T-helper 17 cell (primary cell): ENCODE measurements at places on chromosomes 5 and 9. TPM values are rescaled to one million over a fixed set of nuclear protein-coding genes. Genes with fewer than 3 reads are reported as not detected.

- no peaks in the 10 kb centered on the region for H3K4me1 ChIP-seq
- no peaks in the 10 kb centered on the region for H3K27me3 ChIP-seq
- H3K27ac ChIP-seq = no peak overlapping the region
- H3K36me3 ChIP-seq = no peaks in the 10 kb centered on the region
- H3K4me3 ChIP-seq = no peak overlapping the region
- no peak for DNase-seq
Measured at GRCh38 chr9:131366761-131367401, 27.0 kb upstream of the PRRC2B start.

The SPINK5 gene
- not detected for total RNA-seq

The SLC34A3 gene
- total RNA-seq = not detected

GRCh38 chr5:156799171-156799570 is 50.9 kb upstream of the PPP1R2B start:
- H3K36me3 ChIP-seq = no peaks in the 10 kb centered on the region
- H3K27me3 ChIP-seq = peaks cover 29% of the 10 kb centered on the region
- H3K4me3 ChIP-seq = no peak overlapping the region
- no peak overlapping the region for H3K27ac ChIP-seq
- DNase-seq = no peak

DNA sequence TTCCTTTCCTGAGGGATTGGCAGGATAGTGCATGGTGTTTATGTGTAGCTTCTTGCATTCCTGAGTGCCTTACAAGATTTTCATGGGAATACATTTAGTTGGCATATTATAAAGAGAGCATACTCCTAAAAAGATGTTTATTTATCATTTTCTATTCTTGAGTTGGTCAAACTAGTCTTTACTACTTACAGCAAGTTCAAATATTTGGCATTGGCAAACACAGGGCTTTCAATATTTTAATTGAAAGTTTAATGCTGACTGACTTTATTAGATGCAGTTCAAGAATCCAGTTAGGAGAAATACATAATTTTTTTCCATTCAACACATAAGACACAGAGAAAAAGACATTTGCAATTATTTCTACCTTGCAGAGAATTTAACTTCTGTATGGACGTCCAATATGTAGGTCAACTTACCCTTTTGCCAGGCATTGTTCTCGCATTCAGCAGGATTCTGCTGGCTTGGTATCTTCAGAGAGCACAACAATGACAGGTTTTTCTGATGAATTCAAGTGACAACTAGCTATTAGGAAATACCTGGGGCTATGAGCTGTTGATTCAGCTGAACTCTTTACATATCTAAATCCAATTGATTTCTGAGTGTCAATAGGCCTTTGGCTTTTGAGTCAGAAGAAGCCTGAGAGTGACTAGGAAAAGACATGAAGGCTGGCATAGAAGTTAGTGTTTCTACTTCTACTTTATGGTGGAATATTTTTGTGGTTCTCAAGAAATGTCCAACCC is 129.6 kb downstream of the LURAP1L start:
- H3K27ac ChIP-seq = no peak overlapping the region
- no peaks in the 10 kb centered on the region for H3K4me1 ChIP-seq
- H3K4me3 ChIP-seq = no peak overlapping the region
- H3K36me3 ChIP-seq = no peaks in the 10 kb centered on the region

The ARID3C gene
- total RNA-seq = 0.27 TPM

GRCh38 chr5:53406630-53407316 is 73.7 kb upstream of the FST start:
- H3K36me3 ChIP-seq = no peaks in the 10 kb centered on the region
- no peak overlapping the region for H3K4me3 ChIP-seq
- no peaks in the 10 kb centered on the region for H3K4me1 ChIP-seq
- DNase-seq = no peak

DNA sequence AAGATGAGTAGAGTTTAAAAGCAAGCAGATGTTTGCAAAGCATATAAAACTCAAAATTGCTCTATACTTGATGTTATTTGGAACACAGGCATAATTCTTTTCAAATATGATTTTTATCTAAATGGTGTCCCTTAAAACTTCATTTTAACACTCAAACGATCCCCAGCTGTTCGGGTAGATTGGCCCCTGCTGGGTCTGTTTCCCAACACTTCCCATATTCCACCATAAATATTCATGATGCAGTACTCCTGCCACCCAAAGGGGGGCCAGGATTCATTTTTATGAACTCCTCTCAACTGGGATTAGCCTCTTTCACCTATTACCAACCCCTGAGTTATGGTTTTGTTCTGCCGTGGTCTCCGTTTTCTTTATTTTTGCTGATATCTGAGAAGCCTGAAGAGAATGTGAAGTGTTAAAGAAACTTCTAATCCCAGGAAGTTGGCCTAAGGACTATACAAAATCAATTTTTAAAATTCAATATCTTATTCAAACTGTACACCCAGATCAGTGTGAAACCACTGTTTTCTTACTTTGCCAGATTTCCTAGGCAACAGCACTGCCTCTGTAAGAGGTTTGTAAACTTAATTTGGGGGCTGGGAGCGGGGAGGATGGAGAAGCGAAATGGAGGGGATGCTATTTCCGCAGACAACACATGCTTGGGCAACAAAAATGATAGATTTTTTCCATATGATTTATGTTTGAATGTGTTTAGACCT is 384.1 kb downstream of the DMRT2 start:
- H3K27me3 ChIP-seq = peaks cover 12% of the 10 kb centered on the region
- H3K36me3 ChIP-seq = peaks cover 2% of the 10 kb centered on the region
- no peak overlapping the region for H3K27ac ChIP-seq
- no peak for DNase-seq
- no peak overlapping the region for H3K4me3 ChIP-seq

DNA sequence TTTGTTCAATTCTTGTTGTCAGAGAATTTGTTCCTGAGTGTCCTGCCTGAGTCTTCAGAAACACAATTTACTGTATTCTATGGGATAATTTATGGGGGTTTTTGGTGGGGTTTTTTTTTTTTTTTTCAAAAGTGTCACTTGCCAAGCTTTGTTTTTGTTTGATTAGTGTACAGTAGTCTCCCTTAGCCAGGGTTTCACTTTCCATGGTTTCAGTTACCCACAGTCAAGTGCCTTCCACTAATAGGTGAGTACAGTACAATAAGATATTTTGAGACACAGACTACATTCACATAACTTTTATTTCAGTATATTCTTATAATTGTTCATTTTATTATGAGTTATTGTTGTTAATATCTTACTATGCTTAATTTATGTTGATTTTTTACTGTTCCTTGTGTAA is 25.0 kb upstream of the AUH start:
- no peak for DNase-seq
- no peak overlapping the region for H3K4me3 ChIP-seq
- no peaks in the 10 kb centered on the region for H3K4me1 ChIP-seq

DNA sequence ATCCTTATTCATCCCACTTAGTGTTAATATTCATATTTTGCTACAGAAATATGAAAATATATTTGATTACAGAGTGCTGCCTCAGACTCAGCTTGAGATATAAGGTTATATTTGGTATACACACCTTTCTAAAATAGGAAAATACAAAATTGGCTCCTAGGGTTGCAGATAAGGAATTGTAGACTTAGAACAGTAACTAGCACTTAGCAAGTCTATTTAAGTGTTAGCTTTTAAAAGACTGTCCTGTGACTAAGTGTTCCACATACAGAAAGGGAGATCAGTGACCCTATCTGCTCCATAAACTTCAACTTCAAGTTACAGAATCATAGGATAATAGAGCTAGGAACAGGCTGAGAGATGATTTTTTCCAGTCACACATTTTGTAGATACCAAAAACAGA is 607.0 kb downstream of the ZNF608 start:
- H3K27ac ChIP-seq = no peak overlapping the region
- no peaks in the 10 kb centered on the region for H3K4me1 ChIP-seq
- H3K4me3 ChIP-seq = no peak overlapping the region
- no peaks in the 10 kb centered on the region for H3K27me3 ChIP-seq
- no peak for DNase-seq

The NEUROG1 gene
- not detected for total RNA-seq

GRCh38 chr5:4101189-4101588 is 505.6 kb downstream of the IRX1 start:
- no peaks in the 10 kb centered on the region for H3K4me1 ChIP-seq
- H3K27me3 ChIP-seq = no peaks in the 10 kb centered on the region
- H3K27ac ChIP-seq = no peak overlapping the region
- no peak overlapping the region for H3K4me3 ChIP-seq

The ACTBL2 gene
- not detected for total RNA-seq

- no peaks in the 10 kb centered on the region for H3K36me3 ChIP-seq
- H3K4me1 ChIP-seq = no peaks in the 10 kb centered on the region
- no peak for DNase-seq
- no peak overlapping the region for H3K4me3 ChIP-seq
- H3K27me3 ChIP-seq = no peaks in the 10 kb centered on the region
- no peak overlapping the region for H3K27ac ChIP-seq
Measured at GRCh38 chr5:89929834-89930233, 479.7 kb downstream of the CETN3 start.

The CDC26 gene
- total RNA-seq = 22.8 TPM

The SLCO6A1 gene
- total RNA-seq = not detected

The C5orf24 gene
- 23.9 TPM for total RNA-seq

The HK3 gene
- total RNA-seq = 1.2 TPM

DNA sequence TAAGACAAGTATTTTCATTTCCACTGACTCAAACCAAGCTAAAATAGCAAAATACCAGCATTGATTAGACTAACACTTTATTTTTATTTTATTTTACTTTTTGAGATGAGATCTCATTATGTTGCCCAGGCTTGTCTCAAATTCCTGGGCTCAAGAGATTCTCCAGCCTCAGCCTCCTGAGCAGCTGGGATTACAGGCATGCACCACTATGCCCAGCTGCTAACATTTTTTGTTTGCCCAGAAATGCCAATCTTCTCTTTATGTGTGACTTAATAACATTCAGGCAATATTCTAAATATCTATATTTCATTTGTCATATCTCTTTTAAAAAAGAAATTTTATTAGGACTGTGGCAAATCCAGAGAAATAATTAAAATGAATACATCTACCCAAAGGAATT is 55.0 kb downstream of the OXCT1 start:
- H3K4me1 ChIP-seq = peaks cover 28% of the 10 kb centered on the region
- H3K4me3 ChIP-seq = no peak overlapping the region
- no peak overlapping the region for H3K27ac ChIP-seq
- H3K36me3 ChIP-seq = peaks cover 4% of the 10 kb centered on the region
- DNase-seq = no peak

The MCC gene
- 2.2 TPM for total RNA-seq

The NME5 gene
- total RNA-seq = not detected

- H3K27me3 ChIP-seq = peaks cover 26% of the 10 kb centered on the region
- no peak overlapping the region for H3K4me3 ChIP-seq
- H3K36me3 ChIP-seq = no peaks in the 10 kb centered on the region
- H3K27ac ChIP-seq = no peak overlapping the region
- H3K4me1 ChIP-seq = peaks cover 3% of the 10 kb centered on the region
Measured at GRCh38 chr5:143752165-143752850, 59.7 kb upstream of the HMHB1 start.

The TAF11L14 gene
- total RNA-seq = not detected

GRCh38 chr5:179825655-179826182 is 5.0 kb downstream of the SQSTM1 start:
- H3K4me1 ChIP-seq = peaks cover 25% of the 10 kb centered on the region
- DNase-seq = no peak
- peak overlapping the region; percentile 53 for H3K4me3 ChIP-seq
- H3K27me3 ChIP-seq = no peaks in the 10 kb centered on the region

- H3K4me3 ChIP-seq = no peak overlapping the region
- no peaks in the 10 kb centered on the region for H3K36me3 ChIP-seq
- H3K4me1 ChIP-seq = no peaks in the 10 kb centered on the region
Measured at GRCh38 chr5:14909369-14909768, 37.8 kb upstream of the ANKH start.

DNA sequence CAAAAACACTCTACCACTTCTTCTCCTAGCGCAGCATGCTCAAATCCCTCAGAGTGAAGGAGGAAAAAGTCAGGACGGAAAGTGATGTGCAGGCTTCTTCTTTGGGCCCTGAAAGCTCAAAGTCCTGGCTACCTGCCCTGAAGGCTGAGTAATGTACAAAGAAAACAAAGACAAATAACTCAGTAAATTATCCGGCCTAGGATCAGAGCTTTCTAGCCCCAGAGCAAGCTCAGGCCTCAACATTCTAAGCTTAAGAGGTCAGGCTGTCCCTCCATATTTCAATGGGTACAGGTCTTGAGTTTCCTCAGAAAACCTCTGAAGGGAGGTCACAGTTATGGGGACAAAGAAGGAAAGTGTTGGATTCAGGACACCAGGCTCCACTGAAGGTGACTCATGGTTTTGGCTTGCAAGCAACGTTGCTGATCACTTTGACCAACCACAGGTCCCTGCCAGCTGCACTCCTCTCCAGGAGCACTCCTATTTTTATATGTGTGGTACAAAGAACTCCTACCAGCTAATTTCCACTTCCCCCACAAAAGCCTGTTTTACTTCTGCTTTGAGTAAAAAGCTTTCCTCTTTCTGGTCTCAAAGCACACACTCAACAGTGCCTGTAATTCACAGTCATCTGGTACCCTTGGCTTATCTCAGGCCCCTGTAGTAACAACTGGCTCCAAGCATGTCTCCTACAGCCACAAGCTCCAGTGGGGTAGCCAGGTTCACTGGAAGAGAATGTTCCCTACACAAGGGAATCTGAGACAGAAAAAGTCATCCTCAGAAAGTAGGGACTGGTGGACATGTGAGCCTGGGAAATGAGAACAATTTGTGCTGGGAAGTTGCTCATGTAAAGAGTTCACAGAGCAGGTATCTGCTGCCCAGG is 115.7 kb downstream of the UGCG start:
- H3K27me3 ChIP-seq = no peaks in the 10 kb centered on the region
- H3K27ac ChIP-seq = no peak overlapping the region
- no peak for DNase-seq
- H3K4me1 ChIP-seq = peaks cover 14% of the 10 kb centered on the region

The SPATA31A3 gene
- total RNA-seq = not detected

- no peaks in the 10 kb centered on the region for H3K4me1 ChIP-seq
- H3K4me3 ChIP-seq = no peak overlapping the region
- no peak for DNase-seq
- H3K36me3 ChIP-seq = no peaks in the 10 kb centered on the region
Measured at GRCh38 chr5:174044466-174045254, 846 bp upstream of the NSG2 start.

- DNase-seq = no peak
- no peak overlapping the region for H3K27ac ChIP-seq
- H3K4me1 ChIP-seq = no peaks in the 10 kb centered on the region
- H3K4me3 ChIP-seq = no peak overlapping the region
- no peaks in the 10 kb centered on the region for H3K36me3 ChIP-seq
- H3K27me3 ChIP-seq = peaks cover 4% of the 10 kb centered on the region
Measured at GRCh38 chr9:21681641-21682040, 120.8 kb upstream of the MTAP start.

- no peak for DNase-seq
- no peak overlapping the region for H3K4me3 ChIP-seq
- peaks cover 5% of the 10 kb centered on the region for H3K4me1 ChIP-seq
- H3K27me3 ChIP-seq = peaks cover 25% of the 10 kb centered on the region
- H3K27ac ChIP-seq = no peak overlapping the region
Measured at GRCh38 chr9:38442473-38443096, 18.3 kb upstream of the IGFBPL1 start.
